ENCODE measurements at places on chromosomes 7 and 10.

DNA sequence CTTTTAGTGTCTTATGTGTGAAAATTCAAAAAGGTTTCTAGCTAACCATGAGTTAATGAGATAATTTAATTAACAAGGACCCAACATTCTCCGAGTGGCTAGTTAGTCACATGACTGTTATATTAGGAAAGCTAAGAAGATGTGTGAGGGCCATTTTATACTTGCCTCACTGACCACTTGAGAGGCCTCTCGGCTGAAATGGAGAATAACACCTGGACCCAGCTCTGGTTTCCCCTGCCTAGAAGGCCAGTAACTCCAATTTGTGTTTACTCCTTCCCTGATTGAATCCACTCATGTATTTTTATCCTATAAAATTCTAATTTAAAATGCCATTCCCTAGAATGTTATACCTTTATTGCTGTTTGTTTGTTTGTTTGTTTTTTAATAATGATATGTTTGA is 1091.2 kb downstream of the KCNMA1 start:
- DNase-seq, result no peak

DNA sequence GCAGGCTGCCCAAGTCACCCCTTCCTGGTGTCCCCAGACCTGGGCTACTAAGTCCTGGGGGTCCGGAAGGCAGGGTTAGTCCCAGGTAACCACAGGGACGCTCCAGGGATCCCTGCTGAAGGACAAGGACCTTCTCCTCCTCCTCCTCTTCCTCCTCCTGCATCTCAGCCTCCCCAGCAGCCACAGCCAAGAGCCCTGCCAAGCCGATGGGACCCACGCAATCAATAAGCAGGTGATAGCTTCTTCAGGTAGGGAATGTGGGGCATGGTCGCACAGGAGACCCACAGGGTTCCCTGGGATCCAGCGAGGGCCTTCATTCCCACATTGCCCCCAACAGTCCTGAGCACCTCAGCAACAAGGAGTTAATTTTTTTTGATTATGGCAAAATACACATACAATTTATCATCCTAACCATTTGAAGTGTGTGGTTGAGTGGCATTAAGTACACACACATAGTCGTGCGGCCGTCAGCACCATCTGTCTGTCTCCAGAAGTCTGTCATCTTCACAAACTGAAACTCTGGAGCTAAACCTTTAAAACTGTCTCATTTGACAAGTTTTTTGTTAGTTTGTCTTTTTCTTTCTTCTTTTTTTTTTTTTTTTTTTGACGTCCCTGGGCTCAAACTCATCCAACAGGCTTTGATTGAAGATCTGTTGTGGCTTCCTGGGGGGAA is 12.1 kb downstream of the CRYGN start:
- DNase-seq, result no peak

GRCh38 chr10:1228467-1228975 is 172.3 kb downstream of the WDR37 start:
- no peak for DNase-seq

DNA sequence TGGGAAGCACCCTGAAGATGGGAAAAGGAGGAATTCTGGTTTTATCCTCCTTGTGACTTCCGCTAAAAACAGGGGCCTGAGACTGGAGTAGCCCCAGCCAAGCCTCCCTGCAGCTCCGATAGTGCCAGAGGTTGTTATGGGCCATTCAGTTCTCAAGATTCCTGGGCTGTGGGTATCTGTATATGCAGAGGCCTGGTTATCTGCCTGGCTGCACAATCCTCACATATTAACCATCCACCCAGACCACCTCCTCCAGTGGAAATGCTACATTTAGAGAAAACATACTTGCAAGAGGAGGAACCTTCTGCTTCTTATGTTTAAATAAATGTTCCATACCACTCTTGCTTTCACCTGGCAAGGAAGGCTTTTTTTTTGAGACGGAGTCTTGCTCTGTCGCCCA is 34.6 kb downstream of the ARL3 start:
- no peak for DNase-seq

DNA sequence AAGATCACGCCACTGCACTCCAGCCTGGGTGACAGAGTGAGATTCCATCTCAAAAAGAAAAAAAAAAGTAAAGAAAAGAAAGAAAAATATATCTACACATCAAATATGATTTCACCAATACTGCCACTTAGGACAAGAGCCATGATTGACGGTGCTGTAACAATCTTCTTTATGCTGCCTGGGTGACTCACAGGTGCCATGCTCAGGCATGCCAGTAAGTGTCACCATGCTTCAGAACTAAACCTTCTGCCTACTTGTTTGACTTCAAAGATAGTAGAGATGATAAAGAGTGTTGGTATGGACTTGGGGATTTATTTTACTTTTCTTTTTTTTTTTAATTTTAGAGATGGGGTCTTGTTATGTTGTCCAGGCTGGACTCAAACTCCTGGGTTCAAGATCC is 33.6 kb upstream of the DNMBP start:
- DNase-seq, result no peak

GRCh38 chr10:1674501-1674900 is 62.8 kb downstream of the ADARB2 start:
- no peak for DNase-seq

- no peak for DNase-seq
Measured at GRCh38 chr10:129864601-129865126, 99.4 kb downstream of the EBF3 start.

GRCh38 chr10:80201608-80202141 is 3.7 kb downstream of the ANXA11 start:
- no peak for DNase-seq

GRCh38 chr7:82965088-82966036 is 197.3 kb downstream of the PCLO start:
- no peak for DNase-seq

GRCh38 chr7:50803359-50804337 is 21.0 kb upstream of the GRB10 start:
- DNase-seq, result no peak

GRCh38 chr7:117076426-117076943 is 123.2 kb downstream of the ST7 start:
- no peak for DNase-seq

DNA sequence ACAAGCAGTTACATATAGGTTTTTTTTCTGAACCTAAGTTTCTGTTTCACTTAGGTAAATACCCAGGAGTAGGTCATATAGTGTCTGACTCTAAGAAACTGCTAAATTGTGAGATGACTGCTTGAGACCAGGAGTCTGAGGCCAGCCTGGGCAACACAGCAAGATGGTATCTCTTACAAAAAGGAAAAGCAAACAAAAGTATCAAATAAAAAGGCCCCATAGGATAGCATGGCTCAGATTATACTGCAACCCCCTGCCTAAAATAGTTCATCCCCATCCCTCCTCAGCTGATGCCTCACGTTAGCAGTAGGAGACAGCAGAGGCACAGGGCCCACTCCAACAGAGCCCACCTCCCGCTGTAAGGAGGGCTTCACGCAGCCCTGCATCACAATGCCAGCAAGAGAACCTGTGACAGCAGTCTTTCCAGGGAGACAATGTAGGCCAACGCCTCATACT is 90.3 kb downstream of the SRPK2 start:
- DNase-seq, result no peak

DNA sequence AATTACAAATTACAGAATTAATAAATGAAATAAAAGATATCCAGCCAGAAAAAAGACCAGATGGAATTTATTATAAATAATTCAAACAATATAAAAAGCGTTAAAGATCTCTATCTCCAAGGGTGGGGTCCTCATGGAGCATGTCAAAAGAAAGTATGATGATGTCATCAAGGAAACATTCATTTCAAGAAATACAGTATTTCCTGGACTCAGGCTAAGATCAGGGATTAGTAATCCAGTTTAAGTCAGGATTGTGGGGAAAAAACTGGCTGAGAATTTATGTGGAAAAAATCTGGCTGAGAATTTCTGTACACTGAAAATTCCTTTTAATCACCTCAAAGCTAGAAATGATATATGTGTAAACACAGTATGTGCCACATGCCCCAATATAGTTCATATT is 1075.3 kb downstream of the XPNPEP1 start:
- no peak for DNase-seq

DNA sequence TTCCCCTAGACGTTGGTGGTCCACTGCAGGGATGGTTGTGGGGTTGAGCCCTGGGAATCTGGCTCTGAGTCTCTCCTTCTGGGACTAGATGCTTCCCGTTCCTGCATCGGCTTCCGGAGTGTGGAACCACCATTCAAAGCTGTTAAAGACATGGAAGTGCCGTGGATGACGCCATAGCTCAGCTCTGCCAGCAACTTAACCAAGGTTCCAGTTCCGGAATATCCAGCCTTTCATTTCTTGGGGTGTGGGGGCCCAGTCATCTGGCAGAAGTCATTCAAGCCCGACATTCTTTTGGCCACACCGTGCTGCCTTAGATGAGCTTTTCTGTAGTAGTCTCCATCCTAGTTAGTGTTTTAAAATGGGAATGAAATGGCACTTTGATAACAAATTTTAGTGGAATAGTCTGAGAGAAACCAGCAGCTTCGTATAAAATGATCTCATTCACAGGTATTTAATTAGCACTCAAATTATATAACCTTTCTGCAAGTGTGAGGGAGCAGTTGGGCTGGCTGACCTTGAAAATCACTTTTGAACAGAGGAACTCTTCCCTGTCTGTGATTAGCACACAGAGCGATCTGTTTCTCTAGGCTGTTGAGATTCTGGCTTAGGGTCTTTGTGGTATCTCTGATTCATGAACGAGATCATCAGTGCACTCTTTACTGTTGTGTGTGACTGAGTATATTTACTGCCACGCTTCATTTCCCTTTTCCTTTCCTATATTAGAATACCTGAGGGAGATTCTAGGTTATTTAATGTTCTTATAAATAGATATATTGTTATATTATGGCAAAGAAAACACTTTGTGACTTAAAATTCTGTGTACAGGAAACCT is 19.9 kb downstream of the LMTK2 start:
- no peak for DNase-seq

- no peak for DNase-seq
Measured at GRCh38 chr10:126036515-126036914, 140.2 kb downstream of the FANK1 start.

DNA sequence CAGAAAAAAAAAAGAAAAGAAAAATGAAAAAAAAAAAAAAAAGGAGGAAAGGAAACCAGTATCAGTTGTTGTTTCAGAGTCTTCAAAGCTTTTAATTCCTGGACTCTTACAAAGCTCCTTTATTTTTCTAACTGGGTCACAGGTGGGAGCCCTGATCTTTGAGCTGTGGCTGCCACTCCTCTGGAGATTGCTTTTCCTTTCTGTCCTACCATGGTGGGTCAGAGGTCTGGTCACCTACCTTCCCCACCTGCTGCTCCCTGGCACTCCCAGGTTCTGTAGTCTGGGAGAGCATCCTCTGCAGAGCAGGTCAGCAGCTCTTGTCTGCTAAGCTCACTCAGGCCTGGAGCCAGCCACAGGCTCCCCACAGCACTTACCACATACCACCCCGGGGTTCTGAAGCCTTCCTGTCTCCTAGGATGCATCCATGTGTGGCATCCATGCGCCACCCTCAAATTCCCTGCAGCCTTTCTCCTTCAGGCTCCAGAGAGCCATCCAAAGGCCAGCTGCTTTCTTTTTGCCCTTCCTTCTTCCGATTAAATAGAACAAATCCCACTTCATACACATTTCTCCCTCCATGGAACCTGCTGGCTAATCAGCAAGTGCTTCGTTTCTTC is 73.2 kb upstream of the TPK1 start:
- no peak for DNase-seq

- DNase-seq, result no peak
Measured at GRCh38 chr10:70535451-70535850, 56.9 kb downstream of the PALD1 start.

DNA sequence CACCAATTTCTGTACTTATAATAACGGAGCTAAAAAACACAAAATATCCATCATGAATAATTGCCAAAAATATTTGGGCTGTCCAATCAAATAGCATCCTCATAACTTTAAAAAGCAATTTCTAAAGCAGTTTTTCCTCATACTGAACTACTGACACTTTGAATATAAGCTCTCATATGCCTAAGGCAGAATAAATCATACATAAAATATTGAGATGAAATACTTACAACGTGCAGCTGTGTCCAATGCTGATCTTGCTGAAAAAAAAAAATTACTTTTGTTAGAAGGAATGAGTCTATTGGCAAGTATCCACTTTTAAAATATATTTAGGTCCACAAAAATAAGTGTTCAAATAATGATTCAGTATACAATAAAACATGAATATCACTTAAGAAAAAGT is 24.2 kb downstream of the FAM3C start:
- no peak for DNase-seq

Measured in stimulated activated CD8-positive, alpha-beta memory T cell treated with anti-CD3 and anti-CD28 coated beads, Interleukin-4, amount 100 ng/mL, for 24 hours (primary cell).